ENCODE measurements at places on chromosomes 13 and 19.

GRCh38 chr13:30446126-30446500 lies 19.6 kb downstream of the HMGB1 start:
- no peak for DNase-seq

DNA sequence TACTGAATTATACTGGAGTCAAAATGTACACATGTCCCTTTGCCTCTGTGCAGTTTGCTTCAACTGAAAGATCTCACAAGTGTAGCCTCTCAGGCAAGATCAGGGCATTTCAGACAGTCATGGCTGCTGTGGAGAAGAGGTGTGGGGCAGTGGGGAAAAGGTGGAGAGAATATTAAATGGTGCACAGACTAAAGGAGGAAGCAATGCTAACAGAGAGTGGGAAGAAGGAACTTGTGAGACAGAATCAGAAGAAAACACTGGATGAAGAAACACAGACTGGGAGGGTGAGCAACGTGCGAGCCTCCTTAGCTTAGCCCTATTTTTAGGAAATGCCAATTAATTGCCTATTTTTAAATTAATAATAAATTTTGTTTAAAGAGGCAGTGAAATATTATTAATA lies 49.6 kb upstream of the RAP2A start:
- no peak for DNase-seq

- DNase-seq: no peak
These were observed 26.5 kb downstream of the CEACAM1 start for GRCh38 chr19:42501733-42502132.

DNA sequence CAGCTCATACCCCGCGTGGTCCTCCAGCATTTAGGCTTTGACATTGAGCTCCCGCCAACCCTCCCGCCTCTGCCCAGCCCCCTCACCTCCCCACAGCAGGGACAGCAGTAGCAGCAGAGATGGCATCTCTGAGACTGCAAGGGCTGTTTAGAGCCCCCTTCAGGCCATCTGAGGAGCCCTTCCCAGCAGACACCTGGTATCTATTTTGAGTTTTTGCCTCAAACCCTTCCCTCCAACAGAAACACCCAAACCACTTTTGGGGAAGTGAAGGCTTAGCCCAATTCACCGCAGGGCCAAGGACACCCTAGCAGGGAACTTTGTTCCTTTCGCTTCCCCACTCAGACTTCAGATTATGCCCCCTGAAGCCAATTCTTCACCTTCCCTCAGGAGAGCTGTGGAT lies 6.3 kb upstream of the ZNF175 start:
- peak; percentile 58 for DNase-seq

DNA sequence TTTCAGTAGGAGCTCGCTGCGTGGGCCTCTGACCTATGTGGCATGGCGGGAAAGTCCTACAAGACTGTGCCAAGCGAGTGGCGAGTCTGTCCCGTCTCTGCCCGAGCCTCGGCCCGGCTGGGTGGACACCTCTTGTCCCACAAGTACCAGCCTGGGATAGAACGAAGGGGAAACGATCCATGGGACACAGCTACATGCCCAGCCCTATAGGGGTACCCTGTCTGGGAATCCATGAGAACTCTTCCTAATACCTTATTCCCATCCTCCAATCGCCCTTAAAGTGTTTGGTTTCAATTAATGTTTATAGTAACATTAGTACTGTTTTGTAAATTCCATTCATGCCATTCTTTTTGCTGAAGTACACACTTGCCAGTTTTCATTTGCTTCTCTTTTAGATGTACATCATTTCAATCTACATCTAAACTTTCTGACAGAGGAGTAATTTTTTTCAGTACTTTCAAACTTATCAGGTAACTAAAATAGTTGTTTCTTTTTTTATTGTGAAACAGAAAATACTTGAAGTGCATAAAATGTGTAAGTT lies 667 bp upstream of the ZNF790 start:
- DNase-seq: no peak

- DNase-seq: no peak
These were observed 11.7 kb downstream of the CIC start for GRCh38 chr19:42280815-42281145.

GRCh38 chr13:113500530-113501265 lies 10.2 kb upstream of the DCUN1D2 start:
- no peak for DNase-seq

DNA sequence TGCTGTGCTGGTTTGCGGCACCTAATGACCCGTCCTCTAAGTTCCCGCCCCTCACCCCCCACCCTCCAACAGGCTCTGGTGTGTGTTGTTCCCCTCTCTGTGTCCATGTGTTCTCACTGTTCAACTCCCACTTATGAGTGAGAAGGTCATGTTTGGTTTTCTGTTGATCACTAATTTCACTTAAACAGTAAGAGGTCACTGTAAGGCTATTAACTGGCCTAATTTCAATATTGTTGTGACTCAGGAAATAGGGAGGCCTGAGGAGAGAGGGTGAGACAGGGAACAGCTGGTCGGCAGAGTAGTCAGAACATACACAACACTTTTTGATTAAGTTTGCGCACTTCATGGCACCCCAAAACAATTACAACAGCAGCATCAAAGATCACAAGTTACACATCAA lies 15.6 kb downstream of the TUBGCP3 start:
- no peak for DNase-seq

GRCh38 chr19:13965377-13965896 lies 13.1 kb downstream of the DCAF15 start:
- DNase-seq: no peak

- no peak for DNase-seq
These were observed 82.4 kb upstream of the MBNL2 start for GRCh38 chr13:97139691-97140090.

DNA sequence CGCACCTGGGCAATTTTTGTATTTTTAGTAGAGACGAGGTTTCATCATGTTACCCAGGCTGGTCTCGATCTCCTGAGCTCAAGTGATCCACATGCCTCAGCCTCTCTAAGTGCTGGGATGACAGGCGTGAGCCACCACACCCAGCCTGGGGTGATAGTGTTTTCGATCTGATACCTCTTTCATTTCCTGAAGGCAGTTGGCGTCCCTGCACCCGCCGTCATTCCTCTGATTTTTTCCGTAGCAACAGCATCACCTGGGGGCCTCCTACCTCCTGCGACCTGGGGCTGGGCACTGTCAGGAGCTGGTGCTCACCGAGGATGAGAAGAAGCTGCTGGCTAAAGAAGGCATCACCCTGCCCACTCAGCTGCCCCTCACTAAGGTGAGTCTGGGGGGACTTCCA lies 10.8 kb downstream of the CREB3L3 start:
- DNase-seq: no peak

DNA sequence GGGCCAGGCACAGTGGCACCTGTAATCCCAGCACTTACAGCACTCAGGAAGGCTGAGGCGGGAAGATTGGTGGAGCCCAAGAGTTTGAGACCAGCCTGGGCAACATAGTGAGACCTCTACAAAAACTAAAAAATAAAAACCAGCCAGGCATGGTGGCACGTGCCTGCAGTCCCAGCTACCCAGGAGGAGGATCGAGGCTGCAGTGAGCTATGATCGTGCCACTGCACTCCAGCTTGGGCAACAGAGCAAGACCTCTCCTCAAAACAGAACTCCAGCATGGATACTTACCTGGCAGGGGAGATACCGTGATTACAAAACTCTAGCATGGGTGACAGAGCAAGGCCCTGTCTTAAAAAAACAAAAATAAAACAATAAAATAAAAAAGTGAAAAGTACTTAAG lies 95.3 kb downstream of the GJA3 start:
- DNase-seq: no peak

DNA sequence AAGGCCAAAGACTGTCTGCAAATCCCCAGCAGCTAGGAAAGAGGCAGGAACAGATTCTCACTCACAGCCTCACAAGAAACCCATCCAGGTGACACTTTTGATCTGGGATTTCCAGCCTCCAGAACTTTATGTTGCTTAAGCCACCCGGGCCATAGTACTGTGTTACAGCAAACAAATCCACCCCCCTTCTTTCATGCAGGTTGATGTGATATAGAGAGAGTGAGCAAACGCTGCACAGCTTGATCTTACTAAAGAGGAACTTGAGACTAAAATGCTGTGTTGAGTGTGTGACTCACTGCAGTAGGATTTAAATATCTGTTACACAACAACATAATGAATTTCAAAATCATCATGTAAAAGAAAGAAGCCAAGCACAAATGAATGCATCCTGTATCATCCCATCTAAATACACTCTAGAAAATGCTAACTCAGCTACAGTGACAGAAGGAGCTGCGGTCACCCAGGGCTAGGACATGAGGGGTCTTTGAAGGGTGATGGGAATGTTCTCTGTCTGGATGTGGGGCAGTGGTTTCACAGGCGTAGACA lies 32.2 kb downstream of the RCBTB2 start:
- peak; percentile 87 for DNase-seq

GRCh38 chr19:9721861-9722260 lies 46.7 kb downstream of the ZNF846 start:
- no peak for DNase-seq

- DNase-seq: no peak
These were observed 24.8 kb downstream of the RANBP3 start for GRCh38 chr19:5953030-5953589.

DNA sequence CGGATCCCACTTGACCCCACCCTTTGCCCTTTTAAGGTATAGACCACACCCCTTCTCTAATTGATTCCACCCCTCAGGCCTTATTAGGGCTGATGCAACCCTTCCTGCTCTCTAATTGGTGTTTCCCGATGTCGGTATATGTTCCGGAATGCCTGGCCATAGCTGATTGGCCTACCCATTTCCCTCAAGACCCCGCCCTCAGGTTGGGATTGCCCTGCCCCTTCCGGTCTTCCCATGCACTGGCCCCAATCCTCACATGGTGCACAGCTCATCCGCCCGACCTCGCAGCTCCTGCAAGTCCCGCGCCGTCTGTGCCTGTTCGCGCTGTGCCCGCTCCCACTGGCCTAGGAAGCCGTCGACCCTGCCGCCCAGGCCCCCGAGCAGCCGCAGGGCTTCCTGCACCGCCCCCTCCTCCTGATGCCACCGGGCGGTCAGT lies 18.1 kb downstream of the TSKS start:
- DNase-seq: no peak

GRCh38 chr13:31264151-31264550 lies 64.4 kb downstream of the B3GLCT start:
- DNase-seq: no peak

- no peak for DNase-seq
These were observed 10.3 kb downstream of the COG6 start for GRCh38 chr13:39665763-39666162.

- no peak for DNase-seq
These were observed 16.9 kb downstream of the ANKRD27 start for GRCh38 chr19:32658075-32658474.

GRCh38 chr13:40483601-40484000 lies 182.8 kb downstream of the FOXO1 start:
- no peak for DNase-seq

GRCh38 chr13:31996601-31997000 lies 35.0 kb upstream of the FRY start:
- DNase-seq: no peak

DNA sequence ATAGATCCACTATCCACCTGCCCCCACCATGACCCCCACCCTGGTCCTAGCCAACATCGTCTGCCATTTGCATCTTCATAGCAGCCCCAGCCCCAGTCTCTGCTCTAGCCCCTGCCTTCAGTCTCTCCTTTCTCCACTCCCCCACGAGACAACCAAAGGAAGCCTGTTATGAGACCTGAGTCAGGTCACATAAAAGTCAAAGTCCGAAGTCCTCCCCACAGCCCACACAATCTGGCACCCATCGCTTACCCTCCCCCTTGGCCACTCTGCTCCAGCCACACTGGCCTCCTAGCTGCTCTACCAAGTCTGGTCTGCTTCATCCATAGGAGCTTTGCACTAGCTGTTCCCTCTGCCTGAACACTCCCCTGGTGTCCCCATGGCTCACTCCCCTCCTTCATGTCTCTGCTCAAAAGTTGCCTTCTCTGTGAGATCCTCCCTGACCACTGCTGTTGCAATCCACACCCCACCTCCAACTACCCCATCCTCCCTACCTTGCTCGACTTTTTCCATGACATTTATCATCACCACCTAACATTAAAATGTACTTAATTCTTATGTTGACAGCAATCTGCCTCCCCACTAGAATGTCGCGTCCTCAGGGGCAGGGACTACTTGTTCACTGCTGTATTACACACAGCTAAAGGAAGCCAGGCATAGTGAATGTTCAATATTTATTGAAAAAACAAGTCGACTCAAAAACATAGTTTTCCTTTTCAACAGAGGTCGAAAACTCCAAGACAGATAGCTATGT lies 1.2 kb upstream of the PLEKHG2 start:
- no peak for DNase-seq

DNA sequence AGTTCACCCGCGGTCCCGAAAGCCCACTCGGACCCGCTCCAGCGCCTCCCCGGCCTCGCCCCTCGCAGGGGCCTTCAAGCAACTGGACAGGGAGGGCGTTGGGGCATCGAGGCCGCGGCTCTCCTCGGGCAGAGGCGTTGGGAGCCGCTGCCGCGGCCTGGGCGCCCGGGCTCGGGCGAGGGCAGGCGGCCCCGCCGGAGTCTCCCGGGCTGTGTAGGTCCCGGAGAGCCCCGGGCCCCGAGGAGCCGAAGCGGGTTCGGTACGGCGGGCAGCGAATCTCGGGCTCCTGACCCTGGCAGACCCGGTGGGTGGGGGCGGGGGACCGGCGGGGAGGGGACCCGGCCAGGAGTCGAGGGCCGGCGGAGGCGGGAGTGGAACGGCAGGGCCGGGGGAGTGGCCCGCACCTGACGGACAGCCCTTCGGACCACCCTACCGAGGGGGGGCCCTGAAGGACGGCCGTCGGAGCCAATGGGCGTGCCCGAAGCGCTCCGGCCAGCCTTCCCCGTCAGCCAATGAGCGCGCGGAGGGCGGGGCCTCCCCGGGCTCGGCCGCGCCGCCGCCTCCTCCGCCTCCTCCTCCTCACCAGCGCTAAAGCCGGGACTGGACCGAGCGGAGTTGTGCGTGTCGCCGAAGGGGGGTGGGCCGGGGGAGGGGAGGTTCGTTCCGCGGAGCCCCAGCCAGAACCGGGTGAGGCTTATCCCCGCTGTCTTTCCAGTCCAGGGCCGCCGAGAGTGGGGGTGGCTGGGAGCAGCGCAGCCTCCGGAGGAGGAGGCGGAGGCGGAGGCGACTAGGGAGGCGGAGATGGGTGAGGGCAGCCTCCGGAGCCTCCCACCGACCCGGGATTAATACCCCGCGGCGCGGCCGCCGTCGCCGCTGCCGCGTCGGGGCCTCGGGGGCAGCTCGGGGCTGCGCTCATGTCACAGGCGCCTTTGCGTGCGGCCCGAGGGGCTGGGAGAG lies at the start of gene ZMYM2:
TSS of gene ZMYM2 (plus strand) at position 573 of the 957 bp plus-strand sequence. CDS start 34,346 bp downstream, outside the sequence.
- DNase-seq: peak; percentile 96

GRCh38 chr13:113390874-113391497 lies 27.1 kb upstream of the GRTP1 start:
- no peak for DNase-seq
